ENCODE measurements at places on chromosomes 3 and 15.

DNA sequence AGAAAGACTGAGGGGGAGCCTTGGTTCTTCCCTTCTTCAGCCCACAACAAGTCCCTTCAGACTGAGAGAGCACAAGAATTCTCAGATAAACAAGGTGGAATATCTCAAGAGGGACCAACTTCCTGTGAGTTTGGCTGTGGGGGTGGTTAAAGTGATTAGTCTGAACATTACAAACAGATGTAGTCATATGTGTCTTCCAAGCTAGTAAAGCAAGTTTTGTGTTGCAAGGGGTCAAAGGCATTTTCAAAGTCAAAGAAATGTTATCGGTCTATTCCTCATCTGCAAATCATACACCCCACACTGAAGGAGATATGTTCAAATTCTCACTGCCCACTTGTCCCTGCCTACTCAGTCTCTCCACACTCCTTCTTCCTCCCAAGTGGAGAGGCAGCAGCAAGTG is 242.5 kb downstream of the FAM43A start:
- DNase-seq = peak; percentile 74

- DNase-seq = no peak
Observed at GRCh38 chr3:177448987-177449359, 251.7 kb upstream of the TBL1XR1 start.

- DNase-seq = no peak
Observed at GRCh38 chr15:67156426-67156825, 91.0 kb downstream of the SMAD3 start.

GRCh38 chr15:67024314-67024997 is 40.9 kb upstream of the SMAD3 start:
- peak; percentile 98 for DNase-seq

- no peak for DNase-seq
Observed at GRCh38 chr3:157844800-157845565, 261.2 kb downstream of the SHOX2 start.

GRCh38 chr15:29014493-29014892 is 128.7 kb downstream of the APBA2 start:
- DNase-seq = no peak

DNA sequence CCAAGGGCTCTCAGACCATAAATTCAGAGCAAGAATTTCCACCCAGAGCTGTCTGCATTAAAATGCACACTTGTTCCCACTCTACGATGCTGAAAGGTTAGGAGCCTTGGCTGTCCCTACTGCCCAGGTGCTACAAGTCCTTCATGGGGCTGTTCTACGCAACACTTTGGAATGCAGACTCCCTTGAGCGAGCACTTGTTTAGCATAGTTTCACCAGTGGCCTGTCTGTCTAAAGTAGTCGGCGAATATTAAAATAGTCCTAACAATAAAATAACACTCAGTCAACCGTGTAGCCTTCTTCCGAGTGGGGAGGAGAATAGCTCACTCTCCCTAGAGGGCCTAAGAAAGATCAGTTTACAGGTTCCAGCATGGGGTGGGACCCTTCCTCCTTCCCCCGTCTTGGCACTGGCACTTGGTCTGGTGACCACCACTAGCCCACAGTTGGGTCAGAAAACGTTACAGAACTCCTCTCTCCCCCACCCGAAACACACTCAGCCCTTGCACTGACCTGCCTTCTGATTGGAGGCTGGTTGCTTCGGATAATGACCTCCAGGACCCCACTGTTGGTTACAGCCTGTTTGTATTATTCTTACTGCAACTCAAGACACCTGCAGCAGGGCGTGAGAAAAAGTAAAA is at the start of gene CLDN16:
TSS of gene CLDN16 (plus strand) at position 586 of the 636 bp plus-strand sequence. CDS start 167 bp downstream, outside the sequence.
- no peak for DNase-seq

DNA sequence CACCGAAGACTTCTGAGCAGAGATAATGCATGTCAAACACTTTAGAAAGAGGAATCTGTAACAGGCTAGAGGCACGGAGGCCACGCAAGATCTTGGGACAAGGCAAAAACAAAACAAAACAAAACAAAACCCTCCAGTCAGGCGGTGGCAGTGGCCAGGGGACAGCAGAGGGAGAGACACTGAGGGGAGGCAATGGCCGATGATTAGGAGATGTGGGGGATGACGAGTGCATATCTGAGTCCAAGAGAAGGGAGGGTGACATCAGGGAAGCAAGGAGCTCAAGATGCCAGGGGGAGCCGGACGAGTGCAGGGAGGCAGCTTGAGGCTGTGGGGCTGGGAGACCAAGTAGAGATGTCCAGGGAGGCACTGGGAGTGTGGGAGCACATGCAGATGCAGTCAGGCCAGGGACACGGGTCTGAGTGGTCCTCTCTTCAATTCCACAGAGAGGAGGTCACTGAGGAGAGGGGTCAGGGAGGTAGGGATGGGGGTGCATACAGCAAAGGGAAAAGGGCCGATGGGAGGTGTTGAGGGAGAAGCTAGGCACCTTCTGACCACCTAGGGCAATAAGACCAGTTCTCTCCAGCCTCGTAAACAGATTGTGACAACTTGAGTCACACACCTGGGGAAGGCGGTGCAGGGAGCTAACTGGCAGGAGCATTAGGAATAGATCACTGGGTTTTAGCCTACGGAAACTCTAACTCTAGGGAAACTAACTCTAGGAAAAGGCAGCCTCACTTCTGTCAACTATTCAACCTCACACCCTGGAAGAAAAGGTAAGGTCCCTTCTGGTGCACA is 29.6 kb downstream of the SLCO2A1 start:
- no peak for DNase-seq

DNA sequence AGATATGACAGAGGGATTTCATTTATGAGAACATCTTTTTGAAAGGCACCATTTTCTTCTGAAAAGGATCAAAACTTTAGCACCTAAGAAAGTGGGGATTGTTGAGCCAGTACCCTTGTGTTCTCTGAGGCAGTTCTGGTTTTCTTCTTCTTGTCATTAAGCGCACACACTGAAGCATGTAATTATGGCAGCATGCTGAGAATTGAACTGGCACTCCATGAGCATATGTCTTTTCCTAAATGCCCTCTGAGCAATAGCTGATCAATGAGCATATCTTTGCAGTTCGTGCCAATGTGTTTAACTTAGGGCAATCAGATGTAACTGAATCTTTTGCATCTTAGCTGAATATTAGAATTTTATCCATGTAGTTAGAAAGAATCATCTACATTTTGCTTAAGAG is 53.9 kb upstream of the VGLL3 start:
- DNase-seq = no peak

DNA sequence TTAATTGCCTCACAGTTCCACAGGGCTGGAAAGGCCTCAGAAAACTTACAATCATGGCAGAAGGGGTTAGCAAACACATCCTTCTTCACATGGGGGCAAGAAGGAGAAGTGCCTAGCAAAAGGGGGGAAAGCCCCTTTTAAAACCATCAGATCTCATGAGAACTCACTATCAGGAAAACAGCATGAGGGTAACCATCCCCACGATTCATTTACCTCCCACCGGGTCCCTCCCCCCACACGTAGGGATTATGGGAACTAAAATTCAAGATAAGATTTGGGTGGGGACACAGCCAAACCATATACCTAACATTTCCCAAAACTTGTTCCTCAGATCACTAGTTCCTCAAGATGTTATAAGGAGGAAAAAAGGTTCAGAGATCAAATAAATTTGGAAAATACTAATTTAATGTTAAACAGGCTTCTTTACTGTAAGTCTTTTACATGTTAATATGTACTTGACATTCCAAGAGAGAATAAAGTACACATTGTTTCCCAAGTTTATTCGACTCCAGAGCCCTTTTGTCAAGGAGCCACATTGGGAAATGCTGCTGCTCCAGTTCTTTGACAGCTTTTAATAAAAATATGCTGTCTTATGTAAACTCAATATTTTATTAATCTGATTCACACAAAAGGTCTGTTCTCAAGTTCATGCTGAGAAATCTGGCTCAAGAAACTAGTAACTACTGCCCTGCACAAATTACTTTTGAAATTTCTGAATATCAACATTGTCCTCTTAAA is 17.8 kb downstream of the HERC1 start:
- no peak for DNase-seq

GRCh38 chr3:8755097-8755496 is 14.3 kb downstream of the OXTR start:
- no peak for DNase-seq

GRCh38 chr3:107077391-107077790 is 299.8 kb upstream of the CCDC54 start:
- no peak for DNase-seq

DNA sequence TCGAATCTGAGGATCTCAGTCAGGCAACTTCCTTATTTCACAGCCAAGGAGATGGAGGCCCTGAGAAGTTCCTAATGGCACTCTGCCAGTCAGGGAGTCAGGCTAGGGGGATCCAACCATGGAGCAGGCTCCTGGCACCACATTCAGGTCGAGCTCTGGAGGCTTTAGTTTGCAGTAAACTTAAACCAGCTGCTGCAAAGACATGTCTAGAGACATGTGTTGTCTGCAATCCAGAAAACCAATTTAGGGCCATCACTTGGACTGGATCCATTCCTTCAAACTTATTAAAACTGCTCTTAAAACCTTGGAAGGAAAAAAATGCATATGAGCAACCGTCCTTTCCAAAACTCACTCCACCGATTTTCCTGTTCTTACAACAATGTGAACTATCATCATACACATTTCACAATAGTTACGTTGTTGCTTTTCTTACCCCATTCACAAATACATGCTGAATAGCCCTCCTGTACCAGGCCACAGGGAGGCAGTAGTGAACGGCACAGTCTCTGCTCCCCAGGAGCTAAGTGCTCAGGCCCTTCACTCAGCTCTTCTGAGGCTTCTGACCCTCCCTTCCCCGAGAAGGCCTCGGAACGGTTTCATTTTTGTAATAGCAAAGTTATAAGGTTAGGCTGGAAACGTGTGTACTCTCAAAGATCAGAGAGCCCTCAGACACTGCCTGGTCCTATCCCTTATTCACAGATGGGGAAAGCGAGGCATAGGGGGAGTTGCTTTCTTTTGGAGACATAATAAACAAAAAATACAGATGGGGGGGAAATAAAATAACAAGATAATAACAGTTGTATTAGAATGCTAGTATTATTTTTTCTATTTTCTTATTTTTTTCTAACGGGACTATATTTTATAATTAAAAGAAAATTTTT is 20.1 kb downstream of the RFT1 start:
- peak; percentile 52 for DNase-seq

DNA sequence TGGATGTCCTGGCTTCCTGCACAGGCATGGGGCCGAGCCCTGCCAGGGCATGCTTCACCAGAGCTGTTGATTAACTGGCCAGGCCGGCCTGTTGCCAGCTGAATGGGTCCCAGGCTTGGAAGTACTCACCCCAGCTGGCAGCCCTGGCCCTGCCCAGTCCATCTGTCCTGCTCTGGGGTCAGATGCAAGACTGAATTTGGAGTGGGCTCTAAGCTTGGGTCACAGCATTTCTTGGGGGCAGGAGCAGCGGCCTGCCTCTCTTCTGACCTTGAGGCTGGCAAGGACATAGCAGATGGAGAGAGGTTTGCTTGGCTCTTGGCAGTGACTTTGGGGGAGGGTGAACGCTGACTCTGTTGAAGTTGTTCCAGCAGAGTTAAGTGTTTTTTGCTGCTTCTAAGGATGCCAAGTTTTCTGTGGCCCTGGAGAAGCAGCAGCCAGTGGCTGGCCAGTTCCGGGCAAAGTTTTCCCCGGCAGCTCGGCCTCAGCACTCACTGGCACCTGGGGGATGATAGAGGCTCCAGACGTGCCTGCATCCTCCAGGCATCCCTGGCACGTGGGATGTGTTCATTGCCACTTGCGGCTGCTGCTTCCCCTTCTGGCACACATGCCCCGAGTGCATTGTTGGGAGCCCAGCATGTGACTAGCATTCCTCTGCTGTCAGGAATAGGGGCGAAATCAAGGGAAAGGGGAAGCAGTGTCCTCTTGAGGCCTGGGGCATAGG is 22.9 kb downstream of the PDIA5 start:
- DNase-seq = no peak

GRCh38 chr3:169666376-169667165 is 3.1 kb upstream of the MECOM start:
- DNase-seq = no peak

- no peak for DNase-seq
Observed at GRCh38 chr3:58116161-58116955, 94.4 kb downstream of the DNASE1L3 start.

DNA sequence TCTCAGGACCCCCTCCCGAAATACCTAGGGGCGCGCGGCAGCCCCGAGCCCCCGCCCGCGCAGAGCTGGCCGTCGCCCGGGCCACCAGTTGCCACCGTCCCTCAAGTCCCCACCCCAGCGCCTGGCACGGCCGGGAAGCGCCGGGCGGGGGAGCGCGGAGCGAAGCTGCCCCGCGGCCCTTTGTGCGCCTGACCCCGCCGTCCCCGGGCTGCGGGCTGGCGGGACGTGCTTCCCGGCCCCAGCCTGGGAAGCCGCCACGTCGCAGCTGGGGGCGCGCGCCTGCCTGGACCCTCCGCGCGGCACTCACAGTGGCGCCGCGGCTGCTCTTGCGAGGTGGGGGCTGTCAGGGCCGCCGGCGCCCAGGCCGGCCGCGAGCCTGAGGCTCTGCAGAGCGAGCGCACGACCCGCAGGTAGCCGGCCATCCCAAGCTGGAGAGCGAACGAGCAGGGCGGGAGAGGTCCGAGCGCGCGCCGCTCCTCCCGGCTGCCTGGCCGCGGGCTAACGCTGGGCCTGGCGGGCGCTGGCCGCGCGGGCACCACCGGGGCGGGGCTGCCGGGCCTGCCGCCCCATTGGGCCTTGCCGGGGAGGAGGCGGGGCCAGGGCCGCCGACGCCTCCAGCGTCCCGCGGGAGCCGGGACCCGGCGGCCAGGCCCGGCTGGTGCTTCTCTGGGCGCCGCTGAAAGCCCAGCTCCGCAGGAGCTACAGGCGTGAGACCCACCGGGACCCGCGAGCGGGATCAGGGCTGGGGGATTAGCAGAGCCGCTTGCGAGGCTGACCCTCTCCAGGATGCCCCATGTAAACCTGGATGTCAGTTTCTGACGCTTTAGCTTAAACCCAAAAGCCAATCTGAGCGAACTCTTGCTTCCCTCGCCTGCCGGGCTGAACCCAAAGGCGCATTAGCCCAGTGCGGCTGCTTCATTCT is at the start of gene IDH2:
TSS of gene IDH2 (minus strand) at position 500 of the 922 bp plus-strand sequence. CDS start at position 422, 78 bp downstream.
- DNase-seq = peak; percentile 86

- DNase-seq = no peak
Observed at GRCh38 chr3:31789429-31789828, 191.6 kb downstream of the OSBPL10 start.
